ENCODE measurements at places on chromosomes 16 and 17. TPM values are rescaled to one million over a fixed set of nuclear protein-coding genes. Genes with fewer than 3 reads are reported as not detected.

Gene KRT12
- total RNA-seq = not detected

Gene TBC1D26
- total RNA-seq = not detected

Gene TSPAN10
- total RNA-seq = 6.8 TPM

Gene UMOD
- total RNA-seq = not detected

Gene SPATA32
- not detected for total RNA-seq

Gene TEKT3
- total RNA-seq = not detected

Gene BAHCC1
- total RNA-seq = 2.0 TPM

Gene NSF
- total RNA-seq = 47.6 TPM

Gene PSME3
- 217 TPM for total RNA-seq

Gene ZNF469
- total RNA-seq = 0.91 TPM

Gene HEATR9
- not detected for total RNA-seq

Gene KRT17
- 0.29 TPM for total RNA-seq

Gene SMYD4
- total RNA-seq = 5.1 TPM

Gene CCL1
- total RNA-seq = not detected

Gene KIF1C
- 125 TPM for total RNA-seq

Gene USP7
- total RNA-seq = 49.8 TPM

Gene OTOA
- total RNA-seq = not detected

Gene CLDN9
- 0.16 TPM for total RNA-seq

Gene SKAP1
- total RNA-seq = not detected

Gene SLC6A2
- 7.4 TPM for total RNA-seq

Gene SLC16A5
- 0.10 TPM for total RNA-seq

Gene QPRT
- total RNA-seq = 83.7 TPM

Gene FBXW10B
- 4.8 TPM for total RNA-seq

Gene TBC1D3H
- not detected for total RNA-seq

Gene LRRC36
- not detected for total RNA-seq

Gene CA10
- not detected for total RNA-seq

Gene SNAI3
- not detected for total RNA-seq
